ENCODE measurements at places on chromosomes 5 and 9.

GRCh38 chr5:67244345-67244793 lies 47.8 kb upstream of the CD180 start:
- no peak for DNase-seq

GRCh38 chr9:130458804-130459067 lies 14.0 kb downstream of the ASS1 start:
- DNase-seq: no peak

- DNase-seq: no peak
These were observed 35.7 kb downstream of the NSD1 start for GRCh38 chr5:177169271-177169670.

DNA sequence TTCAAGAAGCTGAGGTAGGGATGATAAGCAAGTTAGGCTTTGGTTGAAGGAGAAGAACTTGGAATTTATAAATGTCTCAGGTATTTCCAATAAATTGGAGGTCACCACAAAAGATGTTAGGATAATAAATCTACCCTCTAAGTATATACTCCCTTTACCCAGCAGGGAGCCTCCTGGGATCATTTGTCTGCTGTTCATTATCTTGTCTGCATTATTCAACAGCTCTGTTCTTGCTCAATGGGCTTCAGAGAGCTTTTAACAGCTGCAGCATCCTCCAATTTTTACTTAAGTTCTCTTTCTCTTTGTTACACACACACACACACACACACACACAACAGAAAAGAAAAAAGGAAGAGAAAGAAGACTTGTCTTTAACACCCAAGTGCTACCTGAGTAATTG lies 51.7 kb upstream of the VPS13A start:
- no peak for DNase-seq

DNA sequence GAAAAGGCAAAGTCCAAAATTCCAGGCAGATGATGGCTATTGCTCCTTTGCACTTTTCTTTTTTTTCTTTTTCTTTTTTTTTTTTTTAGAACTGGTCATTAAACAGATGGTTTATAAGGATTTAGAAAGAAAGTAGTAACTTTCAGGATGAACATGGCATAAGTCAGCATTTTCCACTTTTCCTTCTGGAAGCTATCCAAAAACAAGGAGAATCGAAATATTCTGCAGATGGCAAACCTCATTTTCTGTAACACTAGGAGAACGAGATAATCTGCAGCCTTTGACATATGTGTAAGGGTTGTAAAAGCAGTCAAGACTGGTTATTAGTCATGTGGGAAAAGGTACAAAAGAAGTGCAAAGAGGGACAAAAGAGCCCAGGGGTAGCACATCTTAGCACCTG lies 69.1 kb upstream of the PUM3 start:
- no peak for DNase-seq
